Prostate gland (tissue), 2 donors: ENCODE measurements at places on chromosomes 7 and 10.

DNA sequence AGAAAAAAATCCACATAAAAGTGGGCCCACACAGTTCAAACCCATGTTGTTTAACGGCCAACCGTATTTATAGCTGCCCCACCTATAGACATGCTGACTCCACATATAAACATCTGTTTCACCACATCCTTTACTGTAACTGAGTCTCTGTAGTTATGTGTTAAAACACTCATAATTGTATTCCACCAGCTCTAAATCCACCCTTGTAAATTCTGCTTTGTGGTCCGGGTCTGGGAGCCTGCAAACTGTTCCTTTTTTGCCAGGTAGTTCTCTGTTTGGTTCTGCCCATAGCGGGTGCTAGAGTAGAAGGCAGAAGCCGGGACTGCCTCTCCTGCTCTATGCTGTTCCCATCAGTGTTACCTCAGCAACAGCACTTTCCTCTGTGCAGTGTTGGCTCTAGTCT is 20.2 kb upstream of the FHIP2A start:
- no peak for DNase-seq

DNA sequence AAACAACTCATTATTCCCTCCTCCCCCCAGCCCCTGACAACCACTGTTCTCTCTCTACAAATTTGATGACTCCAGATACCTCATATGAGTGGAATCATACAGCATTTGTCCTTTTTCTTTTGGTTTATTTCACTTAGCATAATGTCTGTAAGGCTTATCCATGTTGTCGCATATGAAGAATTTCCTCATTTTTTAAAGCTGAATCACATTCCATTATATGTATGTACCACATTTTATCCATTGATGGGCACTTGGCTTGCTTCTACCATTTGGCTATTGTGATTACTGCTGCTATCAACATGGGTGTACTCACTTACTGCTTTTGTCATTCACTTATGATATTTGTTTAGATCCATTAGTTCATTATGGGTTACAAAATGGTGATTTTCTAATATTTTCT is 112.8 kb downstream of the BUB3 start:
- DNase-seq = no peak

DNA sequence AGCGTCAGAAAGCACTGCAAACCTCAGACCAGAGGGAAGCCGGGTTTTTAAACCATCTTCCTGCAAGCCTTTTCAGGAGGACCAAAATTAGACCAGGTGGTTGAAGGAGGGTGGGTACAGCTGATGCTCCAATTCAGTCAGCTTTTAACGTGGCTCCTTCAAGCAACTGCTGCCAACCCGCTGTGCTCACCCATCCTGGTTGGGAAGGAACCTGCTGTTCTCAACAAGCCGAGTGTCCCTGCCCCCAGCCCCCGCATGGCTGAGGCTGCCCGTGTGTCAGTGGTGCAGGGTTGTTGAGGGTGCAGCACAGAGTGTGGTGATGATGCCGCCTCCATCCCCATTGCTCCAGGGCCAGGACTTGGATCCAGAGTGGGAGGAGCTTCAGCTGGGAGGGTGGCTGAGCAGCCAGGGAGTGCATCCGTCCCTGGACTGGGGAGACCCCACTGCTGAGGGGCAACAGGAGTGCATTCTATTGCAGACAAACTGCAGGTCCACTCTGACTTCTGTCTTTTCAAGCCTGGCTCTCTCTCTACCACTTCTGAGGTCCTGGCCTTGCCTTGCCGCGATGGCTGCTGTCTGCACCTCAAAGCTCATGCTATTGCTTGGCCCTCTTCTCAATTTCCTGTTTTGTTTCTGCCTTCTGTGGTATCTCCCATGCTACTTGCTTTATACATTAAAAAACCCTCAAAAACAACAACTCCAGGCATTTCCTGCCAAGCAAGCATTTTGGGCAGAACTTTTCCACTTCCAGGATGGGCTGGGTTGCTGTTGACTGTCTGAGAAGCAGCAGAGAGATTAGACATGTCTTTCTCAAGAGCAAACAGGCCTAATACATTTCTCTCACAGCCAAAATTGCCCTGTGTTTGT is 134.7 kb downstream of the DNAJB6 start:
- no peak for DNase-seq

GRCh38 chr10:101386659-101387259 is 32.8 kb downstream of the BTRC start:
- DNase-seq = no peak

GRCh38 chr7:113730309-113730955 is 188.4 kb downstream of the PPP1R3A start:
- no peak for DNase-seq

DNA sequence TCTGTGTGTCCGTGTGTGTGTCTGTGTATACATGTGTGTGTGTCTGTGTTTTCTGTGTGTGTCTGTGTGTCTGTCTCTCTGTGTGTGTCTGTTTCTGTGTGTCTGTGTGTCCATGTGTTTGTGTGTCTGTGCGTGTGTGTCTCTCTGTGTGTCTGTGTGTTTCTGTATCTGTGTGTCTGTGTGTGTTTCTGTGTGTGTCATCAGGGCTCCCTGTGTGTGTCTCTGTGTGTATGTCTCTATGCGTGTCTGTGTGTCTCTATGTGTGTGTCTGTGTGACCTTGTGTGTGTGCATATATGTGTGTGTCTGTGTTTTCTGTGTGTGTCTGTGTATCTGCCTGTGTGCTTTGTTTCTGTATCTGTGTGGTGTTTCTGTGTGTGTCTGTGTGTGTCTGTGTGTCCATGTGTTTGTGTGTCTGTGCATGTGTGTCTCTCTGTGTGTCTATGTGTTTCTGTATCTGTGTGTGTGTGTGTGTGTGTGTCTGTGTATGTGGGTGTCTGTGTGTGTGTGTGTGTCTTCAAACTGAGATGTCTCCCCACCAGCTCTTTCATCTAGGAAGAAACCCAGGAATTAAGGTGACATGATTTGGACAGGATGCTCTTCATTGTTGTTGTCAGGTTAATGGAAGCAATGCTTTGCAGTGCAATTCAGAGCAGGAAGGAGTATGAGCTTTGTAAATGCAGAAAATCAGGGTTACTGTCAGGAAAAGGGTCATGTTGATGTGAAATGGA is 20.7 kb upstream of the PPIF start:
- DNase-seq = no peak

DNA sequence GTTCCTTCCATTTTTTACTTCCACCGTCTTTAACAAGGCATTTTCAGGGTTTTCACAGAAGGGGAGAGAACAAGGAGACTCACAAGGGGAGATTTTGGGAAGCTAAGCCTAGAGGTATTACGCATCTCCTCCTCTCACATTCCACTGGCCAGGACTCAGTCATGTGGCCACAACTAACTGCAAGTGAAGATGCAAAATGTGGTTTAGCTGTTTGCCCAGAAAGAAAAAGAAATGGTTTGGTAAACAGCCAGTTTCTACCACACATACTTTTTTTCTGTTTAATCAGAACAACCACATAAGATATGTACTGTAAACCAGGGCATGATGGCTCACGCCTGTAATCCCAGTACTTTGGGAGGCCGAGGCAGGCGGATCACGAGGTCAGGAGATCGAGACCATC is 21.4 kb upstream of the HELLS start:
- DNase-seq = no peak

DNA sequence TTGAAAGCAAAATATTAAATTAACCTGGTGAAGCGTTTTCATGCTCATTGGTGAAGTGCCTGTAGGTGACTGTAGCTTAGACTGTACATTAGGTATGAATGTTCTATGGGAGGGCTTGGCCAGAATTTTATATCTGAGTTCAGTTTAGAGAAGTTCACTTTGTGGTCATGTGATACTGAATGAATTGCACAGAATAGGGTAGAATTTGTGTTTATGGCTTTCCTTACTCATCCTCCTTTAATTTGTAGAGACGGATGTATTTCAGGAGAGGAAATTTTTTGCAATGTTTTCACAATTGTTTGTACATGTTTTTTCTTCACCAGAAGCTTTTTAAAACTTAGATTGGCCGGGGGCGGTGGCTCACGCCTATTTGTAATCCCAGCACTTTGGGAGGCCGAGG is 32.3 kb downstream of the REEP3 start:
- DNase-seq = no peak

GRCh38 chr10:111593578-111593977 is 516.7 kb downstream of the ADRA2A start:
- DNase-seq = no peak

DNA sequence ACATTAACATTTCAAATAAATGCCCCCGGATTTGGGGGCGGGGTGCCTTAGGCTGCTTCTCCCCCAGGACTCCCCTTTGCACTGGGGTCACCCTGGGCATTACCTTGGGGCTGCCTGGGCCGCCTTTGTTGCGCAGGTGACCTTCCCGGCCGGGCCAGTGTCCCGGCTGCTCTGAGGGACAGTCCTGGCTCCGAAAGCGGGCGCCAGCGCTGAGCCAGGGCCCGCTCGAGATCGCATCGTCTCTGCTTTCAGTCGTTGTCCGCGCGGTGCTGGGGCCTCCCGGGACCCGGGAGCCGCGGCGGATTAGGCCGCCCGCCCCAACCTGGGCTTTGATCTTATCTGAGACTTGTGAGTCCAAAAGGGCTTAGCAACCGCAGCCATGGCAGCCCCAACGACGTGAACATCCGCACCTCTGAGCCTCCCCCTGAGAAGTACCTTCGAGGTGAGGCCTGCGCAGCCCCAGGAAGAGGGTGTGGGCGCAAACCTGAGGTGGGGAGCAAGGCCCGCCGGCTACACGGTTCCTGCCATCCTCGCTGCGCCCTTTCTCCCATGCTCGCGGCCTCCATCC is 14.8 kb upstream of the WAPL start:
- DNase-seq = no peak

DNA sequence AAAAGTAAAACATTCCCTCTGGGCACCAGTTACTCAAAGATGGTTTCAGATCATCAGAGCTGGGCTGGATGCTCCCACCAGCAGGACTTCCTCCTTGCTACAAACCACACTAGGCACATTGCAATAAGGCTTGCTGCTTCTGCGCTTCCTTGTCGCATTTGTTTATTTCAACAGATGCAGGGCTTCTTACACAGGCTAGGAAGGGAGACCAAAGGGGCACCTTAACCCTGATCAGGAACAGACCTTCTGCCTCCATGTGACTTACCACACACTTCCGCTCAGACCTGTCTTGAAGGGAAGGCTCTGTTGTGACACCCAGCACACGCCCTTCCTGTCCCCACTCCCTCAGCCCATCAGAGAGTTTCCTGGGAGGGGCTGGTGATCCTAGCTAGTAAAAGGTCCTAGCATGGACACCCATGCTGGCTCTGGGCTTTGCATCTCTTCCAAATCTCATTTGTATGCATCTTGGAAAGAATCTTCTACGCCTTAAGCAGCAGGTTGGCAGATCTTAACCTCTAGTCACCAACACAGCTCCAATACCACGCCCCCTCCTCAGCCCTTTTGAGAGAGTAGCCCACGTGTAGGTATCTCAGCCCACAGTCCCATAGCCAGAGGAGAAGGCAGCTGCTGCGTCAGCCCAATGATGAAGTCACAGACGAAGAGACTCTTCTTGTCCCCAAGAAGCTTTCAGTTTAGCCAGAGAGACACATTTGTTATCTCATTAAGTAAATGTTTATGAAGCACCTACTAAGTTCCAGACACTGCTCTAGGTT is 47.1 kb upstream of the SVIL start:
- DNase-seq = no peak

DNA sequence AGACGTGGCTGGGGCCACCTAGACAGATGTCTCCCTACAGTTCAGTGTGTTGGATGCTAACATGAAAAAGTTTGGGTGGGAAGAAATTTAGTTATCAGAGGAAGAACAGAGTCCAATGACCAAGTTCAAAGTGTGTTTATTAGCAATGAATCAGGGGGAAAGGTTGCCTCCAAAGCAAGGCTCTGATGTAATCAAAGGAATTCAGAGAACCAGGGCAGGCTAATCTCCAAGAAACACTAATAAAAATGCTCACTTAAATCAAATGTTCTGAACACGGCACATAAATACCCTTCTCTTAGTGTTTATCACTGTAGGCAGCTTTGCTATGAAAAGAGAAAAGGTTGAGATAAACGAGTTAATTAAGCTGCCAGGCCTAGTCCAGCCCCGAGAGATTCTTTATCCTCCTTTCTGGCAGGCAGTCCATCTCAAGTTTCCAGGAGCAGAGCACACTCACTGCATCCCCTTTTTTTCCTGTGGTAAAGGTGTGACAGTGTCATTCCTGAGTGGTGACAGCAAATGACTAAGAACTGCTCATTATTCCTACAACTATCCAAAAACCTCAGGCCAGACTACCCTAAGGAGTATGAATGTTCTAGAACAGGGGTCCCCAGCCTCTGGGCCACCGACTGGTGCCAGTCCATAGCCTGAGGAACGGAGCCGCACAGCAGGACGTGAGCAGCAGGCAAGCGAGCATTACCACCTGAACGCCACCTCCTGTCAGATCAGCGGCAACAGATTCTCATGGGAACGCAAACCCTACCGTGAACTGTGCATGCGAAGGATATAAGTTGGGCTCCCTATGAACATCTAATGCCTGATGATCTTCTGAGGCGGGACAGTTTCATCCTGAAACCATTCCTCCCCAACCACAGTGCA is 66.9 kb upstream of the FHIP2A start:
- no peak for DNase-seq

GRCh38 chr7:141673346-141673745 is 28.6 kb downstream of the DENND11 start:
- no peak for DNase-seq

GRCh38 chr7:107172276-107173032 is 3.7 kb downstream of the HBP1 start:
- DNase-seq = no peak

- no peak for DNase-seq
Measured at GRCh38 chr7:155323001-155323638, 25.4 kb downstream of the INSIG1 start.

- DNase-seq = no peak
Measured at GRCh38 chr10:5779730-5780129, 33.5 kb downstream of the GDI2 start.

DNA sequence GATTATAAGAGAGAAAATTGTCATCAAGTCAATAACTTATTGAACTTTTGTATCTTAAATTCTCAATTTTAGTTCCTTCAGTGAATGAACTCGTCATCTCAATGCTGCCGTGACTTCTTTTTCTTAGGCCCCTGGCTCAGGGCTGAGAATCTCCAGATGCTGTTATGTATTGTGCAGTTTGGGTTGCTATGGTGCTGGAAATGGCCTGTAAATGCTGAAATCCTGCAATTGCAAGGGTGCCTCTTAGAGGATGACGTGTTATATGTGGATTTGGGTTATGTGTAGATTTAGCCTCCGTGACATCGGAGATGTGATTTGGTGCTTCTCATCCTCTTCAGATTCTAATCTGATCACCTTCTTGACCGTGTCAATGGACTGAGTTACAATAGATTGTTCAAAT is 55.7 kb upstream of the ZRANB1 start:
- DNase-seq = no peak
